Stimulated activated CD4-positive, alpha-beta T cell treated with anti-CD3 and anti-CD28 coated beads, TNF-alpha, amount 100 ng/mL, for 1 hour (primary cell): ENCODE measurements at places on chromosomes 13 and 19.

- no peak for DNase-seq
Measured at GRCh38 chr19:35116072-35116801, 614 bp downstream of the FXYD3 start.

DNA sequence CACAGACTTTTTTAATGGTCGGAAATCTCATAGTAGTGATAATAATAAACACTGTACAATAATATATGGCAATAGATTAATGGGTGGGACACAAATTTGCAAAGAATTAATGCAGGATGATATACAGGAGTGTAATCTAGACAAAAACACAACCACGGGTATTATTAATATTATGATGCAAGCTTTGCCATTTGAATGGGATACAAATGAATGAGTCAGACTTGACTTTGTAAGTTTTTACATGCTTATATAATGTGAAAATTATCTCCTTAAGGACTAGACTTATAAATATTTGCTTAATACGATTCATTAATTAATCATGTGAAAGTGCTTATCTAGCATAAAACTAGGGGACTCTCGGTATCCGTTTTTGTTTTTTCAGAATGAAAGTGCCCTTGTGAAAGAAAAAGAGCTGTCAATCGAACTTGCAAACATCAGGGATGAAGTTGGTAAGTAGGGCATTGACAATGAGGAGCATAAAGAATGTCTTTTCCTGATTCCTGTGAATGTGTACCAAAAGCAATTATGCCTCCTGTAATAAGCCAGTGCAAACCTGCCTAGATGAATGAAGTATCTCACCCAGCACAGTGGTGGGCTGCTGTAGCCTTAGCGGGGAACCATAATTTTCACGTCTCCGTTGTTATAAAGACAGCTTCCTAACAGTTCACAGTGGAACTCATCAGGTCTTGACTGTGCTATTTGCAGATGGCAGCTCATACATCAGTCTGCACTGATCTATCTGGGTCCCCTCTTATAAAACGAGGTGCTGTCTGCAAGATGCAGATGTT, 155.7 kb downstream of the SLC7A1 start:
- DNase-seq, result no peak

GRCh38 chr19:40089462-40089861, 1.3 kb downstream of the ZNF780A start:
- no peak for DNase-seq

GRCh38 chr19:24140099-24140498, 53.1 kb downstream of the ZNF254 start:
- no peak for DNase-seq

DNA sequence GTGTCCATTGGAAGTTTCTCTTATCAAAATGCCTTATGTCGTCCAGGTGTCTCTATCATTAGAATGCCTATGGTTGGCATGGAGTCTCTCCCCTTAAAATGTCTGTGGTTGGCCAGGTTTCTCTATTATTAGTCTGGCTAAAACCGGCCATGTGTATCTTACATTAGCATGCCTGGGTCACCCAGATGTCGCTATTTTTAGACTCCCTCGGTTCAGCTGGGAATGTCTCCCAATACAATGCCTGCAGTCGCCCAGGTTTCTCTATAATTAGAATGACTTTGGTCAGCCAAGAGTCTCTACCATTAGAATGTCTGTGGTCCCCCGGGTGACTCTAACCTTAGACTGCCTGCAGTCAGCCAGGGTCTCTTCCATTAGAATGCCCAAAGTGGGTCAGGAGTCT, 1536.1 kb downstream of the UQCRFS1 start:
- no peak for DNase-seq

DNA sequence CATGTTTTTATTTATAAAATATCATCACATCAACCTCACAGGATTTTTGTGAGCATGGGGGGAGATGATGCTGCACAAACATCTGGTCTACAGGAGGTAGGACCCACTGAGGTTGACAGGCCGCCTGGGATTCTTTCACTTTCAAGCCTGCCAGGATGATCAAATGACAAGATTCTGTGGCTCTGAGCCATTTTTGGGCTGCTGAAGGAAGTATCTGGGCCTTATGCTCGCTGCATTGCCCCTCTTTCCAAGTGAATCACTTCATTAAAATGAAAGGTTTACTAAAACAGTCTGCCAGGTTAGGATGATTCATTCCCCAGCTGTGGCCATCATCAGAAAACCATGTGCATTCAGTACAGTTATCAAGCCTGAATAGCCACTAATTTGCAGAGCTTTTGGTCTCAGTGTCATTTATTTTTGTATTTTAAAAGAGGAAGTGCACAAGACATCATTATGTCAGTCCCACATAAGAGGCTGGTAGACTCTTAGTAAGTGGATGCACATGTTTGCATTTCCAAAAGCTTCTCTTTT, 34.4 kb downstream of the STARD13 start:
- no peak for DNase-seq

GRCh38 chr13:71242201-71242600, 624.8 kb downstream of the DACH1 start:
- no peak for DNase-seq

- DNase-seq, result no peak
Measured at GRCh38 chr13:36082806-36083205, 48.4 kb downstream of the DCLK1 start.

GRCh38 chr13:108777421-108778420, 148.3 kb downstream of the MYO16 start:
- no peak for DNase-seq

GRCh38 chr19:57273014-57273413, 7.3 kb upstream of the ZNF460 start:
- no peak for DNase-seq

- no peak for DNase-seq
Measured at GRCh38 chr19:1780272-1780958, 27.1 kb downstream of the ONECUT3 start.

- DNase-seq, result no peak
Measured at GRCh38 chr13:41578371-41578770, 121.0 kb downstream of the RGCC start.

DNA sequence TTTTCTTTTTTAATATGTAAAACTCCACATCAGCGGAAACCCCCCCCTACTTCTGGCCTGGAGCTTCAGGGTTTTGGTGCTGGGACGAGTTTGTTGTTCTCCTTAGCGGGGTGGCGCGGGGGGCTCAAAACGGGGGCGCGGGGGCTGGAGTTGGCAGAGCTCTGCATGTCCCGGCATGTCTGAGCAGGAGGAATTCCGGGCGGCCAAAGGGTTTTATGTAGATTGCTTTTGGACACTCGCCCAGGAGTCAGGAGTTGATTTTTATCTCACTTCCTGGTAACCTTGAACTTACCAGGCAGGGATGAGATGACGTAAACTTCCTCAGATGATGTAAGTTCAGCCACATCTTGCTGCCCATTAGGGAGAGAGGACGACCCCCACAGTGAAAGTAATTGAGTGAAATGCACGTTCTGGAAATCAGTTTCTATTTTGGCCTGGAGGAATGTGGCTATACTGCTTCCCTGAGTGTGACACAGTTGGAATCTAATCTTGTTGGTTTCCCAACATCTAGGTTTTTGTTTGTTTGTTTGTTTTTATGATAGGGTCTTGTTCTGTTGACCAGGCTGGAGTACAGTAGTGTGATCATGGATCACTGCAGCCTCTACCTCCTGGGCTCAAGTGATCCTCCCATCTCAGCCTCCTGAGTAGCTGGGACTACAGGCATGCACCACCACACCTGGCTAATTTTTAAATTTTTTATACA, 21.0 kb upstream of the GDF15 start:
- DNase-seq, result no peak

DNA sequence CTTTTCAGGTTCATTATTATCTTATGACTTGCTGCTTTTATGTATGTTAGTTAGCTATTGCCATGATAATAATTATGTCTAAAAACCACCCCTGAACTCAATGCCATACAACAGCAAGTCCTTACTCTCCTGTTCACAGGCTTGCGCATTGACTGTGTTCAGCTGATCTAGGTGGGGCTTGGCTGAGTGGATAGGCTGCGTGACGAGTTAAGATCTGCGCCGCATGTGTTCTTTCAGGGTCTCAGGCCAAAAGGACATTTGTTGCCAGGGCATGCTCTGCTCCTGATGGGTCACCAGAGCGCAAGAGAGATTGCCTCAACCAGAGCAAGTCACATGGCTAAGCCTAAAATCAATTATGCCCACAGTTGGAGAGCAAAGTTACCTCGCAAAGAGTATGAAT, 859 bp downstream of the ZNF568 start:
- no peak for DNase-seq

- DNase-seq, result no peak
Measured at GRCh38 chr19:15072930-15073647, 8.9 kb upstream of the OR1I1 start.

GRCh38 chr19:4373601-4374497, 26.5 kb downstream of the SH3GL1 start:
- DNase-seq, result no peak

DNA sequence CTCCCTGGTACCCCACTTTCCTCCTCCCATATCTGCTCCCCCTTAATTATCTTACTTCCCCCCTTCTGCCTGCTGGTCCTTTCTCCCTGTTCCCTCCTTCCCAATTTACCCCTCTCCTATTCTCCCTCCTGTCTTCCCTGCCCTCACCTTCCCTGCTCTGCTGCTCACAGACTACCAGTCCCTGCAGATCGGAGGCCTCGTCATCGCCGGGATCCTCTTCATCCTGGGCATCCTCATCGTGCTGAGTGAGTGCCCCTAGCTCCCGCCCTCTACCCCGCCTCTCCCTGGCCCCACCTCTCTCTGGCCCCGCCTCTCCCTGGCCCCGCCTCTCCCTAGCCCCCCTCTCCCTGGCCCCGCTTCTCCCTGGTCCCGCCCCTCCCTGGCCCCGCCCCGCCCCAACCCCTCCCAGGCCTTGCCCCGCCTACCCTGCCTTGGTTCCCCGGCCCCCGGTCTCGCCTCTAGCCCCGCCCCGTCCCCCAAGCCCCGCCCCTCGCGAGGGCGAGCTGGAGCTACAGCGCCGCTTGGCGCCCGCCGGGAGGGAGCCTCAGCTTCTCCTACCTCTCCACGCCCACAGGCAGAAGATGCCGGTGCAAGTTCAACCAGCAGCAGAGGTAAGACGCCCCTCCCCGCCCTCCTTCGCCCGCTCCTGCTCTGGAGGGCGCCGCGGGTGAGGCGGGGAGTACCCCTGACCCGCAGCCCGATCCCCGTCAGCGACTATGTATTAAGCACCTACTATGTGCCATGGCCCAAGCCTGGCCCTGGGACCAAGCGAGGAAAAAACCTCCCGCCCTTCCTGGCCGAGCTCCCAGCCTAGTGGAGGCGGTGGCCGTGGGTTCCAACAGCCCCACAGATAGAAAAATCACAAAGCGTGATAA, 1.9 kb upstream of the FXYD7 start:
- peak; percentile 95 for DNase-seq

GRCh38 chr13:47903836-47904235, 97.2 kb downstream of the SUCLA2 start:
- no peak for DNase-seq

DNA sequence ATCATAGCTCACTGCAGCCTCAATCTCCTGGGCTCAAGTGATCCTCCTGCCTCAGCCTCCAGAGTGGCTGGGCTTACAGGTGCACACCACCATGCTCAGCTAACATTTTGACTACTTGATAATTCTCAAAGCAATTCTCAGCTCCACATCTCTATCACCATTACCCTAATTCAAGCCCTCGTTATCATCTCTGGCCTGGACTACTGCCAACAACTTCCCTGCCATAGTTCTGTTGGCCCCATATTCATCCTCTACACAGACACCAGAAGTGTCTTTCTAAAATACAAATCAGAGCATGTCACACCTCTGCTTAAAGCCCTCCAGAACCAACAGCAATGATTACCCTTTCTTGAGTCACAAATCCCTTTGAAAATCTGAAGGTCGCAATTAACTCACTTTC, 7.9 kb downstream of the FLT3 start:
- no peak for DNase-seq

- DNase-seq, result no peak
Measured at GRCh38 chr13:73842184-73842583, 292.0 kb downstream of the KLF12 start.

DNA sequence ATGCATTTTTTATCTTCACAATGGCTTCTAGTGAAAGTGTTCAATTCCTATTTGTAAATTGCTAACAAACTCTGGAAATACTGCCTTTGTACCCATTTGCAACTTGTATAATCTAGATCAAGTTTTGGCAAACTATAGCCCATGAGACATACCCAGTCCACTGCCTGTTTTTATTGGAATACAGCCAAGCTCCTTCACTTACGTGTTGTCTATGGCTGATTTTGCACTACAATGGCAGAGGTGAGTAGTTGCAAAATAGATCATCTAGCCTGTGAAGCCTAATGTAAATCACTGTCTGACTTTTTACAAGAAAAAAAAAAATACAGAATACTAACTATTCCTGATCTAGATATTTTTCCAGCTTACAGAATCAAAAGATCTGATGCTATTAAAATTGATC, 37.1 kb downstream of the DZIP1 start:
- DNase-seq, result no peak

GRCh38 chr13:34347784-34348573, 530.0 kb downstream of the RFC3 start:
- no peak for DNase-seq

DNA sequence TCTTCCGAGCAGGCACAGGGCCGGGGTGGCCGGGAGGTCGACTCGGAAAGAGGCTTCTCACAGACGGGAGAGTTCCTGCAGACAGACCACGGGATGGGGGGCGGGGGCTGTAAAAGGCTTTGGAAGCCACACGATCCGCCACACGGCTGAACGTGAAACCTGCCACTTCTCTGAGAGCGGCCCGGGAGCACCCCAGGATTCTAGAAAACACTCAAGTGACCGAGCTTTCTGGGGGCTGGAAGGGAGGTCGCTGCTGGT, 15.6 kb upstream of the SLC39A3 start:
- DNase-seq, result no peak
